Urinary bladder (tissue), 4 donors: ENCODE measurements at places on chromosomes 12 and 14. TPM values are rescaled to one million over a fixed set of nuclear protein-coding genes. Genes with fewer than 3 reads are reported as not detected.

The SRSF9 gene
- 90.6 TPM for total RNA-seq

The KRT77 gene
- not detected for total RNA-seq

The KRT75 gene
- not detected for total RNA-seq

The PLCZ1 gene
- not detected for total RNA-seq

The DYRK2 gene
- 40.9 TPM for total RNA-seq

The C3AR1 gene
- total RNA-seq: 7.0 TPM

The PLBD1 gene
- total RNA-seq: 55.3 TPM

The PPP1R12A gene
- 668 TPM for total RNA-seq

The ACSM4 gene
- total RNA-seq: not detected

The MYRFL gene
- 0.85 TPM for total RNA-seq

The G2E3 gene
- 45.6 TPM for total RNA-seq

The CEP83 gene
- total RNA-seq: 42.9 TPM

The FRMD6 gene
- 133 TPM for total RNA-seq

The TMEM30B gene
- total RNA-seq: 9.3 TPM

The HSPA2 gene
- total RNA-seq: 50.8 TPM

The KERA gene
- 1.1 TPM for total RNA-seq

The KDM2B gene
- 23.3 TPM for total RNA-seq

The CBLN3 gene
- total RNA-seq: 1.8 TPM

The ACRBP gene
- 1.1 TPM for total RNA-seq

The KRT80 gene
- total RNA-seq: 1.7 TPM

The SPIC gene
- total RNA-seq: 0.42 TPM

The TESPA1 gene
- total RNA-seq: 1.6 TPM

The SLC6A15 gene
- 1.2 TPM for total RNA-seq

The CISTR gene
- not detected for total RNA-seq

The IGF1 gene
- 71.1 TPM for total RNA-seq

The MIPOL1 gene
- total RNA-seq: 48.4 TPM

The SDS gene
- total RNA-seq: not detected
